ENCODE measurements at places on chromosomes 6 and 20.

- no peak for DNase-seq
Observed at GRCh38 chr20:39911497-39911896, 777.5 kb downstream of the MAFB start.

- no peak for DNase-seq
Observed at GRCh38 chr6:14037402-14038277, 79.9 kb upstream of the CD83 start.

GRCh38 chr6:137323860-137324259, 104.7 kb upstream of the IFNGR1 start:
- DNase-seq, result no peak

DNA sequence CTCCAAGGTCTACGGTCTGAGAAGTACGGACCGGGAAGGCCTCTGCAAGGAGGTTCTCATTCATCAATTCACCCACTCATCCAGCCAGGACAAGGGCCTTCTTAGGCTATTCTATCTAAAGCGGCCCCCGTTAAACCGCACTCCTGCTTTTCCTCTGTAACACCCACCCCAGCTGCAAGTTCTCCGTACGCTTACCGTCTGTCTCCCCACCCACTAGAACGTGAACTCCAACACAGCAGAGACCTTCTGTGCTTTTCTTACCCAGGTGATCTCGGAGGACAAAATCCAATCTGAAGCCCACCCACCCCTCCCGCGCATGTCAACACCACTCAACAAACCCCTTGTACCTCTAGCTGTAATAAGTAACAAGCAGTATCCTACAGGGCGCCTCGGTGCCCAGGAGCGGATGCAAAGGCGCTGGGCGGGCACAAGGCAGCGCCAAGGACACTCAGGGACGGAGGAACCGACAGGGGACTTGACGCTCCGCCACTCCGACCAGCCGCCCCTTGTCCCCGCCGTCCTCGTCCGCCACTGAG, 351 bp downstream of the AURKA start:
- no peak for DNase-seq

DNA sequence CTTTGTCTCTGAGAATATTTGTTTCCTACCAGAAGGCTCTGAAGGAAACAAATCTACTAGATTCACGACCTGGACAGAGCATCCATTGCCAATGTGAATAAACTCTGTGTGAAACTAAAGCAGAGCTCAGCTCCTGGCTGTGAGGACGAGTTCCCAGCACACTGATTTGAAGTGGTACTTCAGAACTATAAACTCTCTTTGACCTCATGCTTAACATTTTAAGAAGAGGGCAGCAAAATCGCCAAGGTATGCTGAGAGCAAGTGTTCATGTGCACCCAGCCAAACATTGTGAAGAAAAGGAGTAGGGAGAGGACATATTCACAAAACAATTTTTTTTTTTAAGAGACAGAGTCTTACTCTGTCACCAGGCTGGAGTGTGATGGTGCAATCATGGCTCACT, 33.7 kb upstream of the ZNF133 start:
- DNase-seq, result no peak

DNA sequence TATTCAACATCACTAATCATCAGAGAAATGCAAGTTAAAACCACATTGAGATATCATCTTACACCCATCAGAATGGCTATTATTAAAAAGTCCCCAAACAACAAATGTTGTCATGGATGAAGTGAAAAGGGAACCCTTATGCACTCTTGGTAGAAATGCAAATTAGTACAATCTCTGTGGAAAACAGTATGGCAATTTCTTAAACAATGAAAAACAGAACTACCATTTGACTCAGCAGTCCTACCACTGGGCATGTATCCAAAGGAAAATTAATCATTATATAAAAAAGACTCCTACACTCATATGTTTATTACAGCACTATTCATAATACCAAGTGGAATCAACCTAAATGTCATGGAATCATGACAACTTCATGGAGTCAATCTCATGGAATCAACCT, 611.3 kb upstream of the GJE1 start:
- no peak for DNase-seq

DNA sequence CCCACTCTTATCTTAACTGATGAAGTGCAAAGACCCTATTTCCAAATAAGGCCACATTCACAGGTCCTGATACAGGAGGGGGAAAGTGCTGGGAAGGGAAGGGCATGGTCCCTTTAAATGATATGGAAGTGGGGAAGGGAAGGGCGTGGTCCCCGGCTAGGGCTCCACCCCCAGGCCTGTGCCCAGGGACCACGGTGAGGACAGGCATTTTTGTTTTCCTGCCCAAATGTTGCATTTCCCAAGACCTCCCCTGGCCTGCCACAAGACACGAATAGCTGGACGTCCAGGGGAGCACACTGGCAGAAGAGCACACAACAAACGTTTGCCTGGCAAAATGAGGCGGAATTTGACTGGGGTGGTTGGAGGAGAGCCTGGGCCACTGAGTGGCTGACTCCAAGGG, 16.1 kb upstream of the HFE start:
- no peak for DNase-seq

- no peak for DNase-seq
Observed at GRCh38 chr6:148247386-148248063, 95.1 kb upstream of the SASH1 start.

DNA sequence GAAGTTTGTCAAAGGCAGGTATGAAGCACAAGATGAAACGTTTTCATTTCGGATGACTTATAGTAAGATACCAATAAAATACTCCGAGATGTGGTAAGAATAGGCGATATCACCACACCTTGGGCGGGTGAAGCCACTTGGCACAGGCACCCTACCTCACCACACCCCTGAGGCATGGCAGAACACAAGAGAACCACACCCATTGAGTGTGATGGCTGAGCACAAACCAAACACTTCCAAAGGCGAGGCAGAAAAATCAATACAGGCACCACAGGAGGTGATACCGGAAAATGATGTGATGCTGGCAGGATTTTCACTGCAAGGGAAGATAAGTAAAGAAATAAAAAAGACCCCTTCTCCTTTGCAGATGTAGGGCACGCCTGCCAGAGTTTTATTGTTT, 332.9 kb upstream of the PRDM1 start:
- DNase-seq, result no peak

GRCh38 chr6:7939184-7939863, 28.7 kb upstream of the TXNDC5 start:
- DNase-seq, result no peak

DNA sequence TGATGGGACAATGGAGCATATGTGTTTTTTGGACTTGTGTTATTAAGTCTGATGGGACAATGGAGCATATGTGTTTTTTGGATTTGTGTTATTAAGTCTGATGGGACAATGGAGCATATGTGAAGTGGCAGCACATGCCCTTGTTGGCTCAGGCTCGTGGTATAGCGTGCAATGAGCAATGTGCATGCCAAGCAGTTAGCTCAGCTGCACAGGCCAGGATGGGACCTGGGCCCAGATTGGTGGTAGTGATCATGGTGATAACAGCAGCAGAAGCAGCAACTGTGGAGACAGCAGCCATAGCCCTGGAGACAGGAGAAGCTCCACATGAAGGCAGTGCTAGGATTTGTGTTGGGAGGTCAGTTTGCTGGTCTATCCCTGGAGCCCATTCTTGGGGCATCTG, 61.1 kb downstream of the IL20RA start:
- no peak for DNase-seq

GRCh38 chr6:132819405-132820161, 5.2 kb downstream of the RPS12 start:
- DNase-seq, result no peak

GRCh38 chr6:98118397-98119045, 715.9 kb upstream of the POU3F2 start:
- no peak for DNase-seq

DNA sequence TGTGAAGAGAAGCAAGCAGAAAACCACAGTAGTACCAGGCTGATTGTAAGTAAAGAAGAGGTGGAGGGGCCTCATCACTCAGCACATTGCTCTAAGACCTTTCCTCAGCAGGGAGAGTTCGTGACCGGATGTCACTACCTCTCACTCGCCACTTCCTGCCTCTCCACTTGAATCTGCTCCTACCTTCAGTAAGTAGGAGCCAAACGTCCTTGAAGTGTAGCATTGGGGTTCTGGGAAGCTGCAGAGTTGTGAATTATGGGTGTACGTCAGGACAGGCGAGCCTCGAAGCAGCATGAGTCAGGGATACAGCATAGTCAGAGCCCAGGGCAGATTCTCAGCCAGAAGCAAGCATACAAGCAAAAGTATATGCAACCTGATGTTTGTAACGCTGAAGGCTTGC, 224.9 kb downstream of the PHACTR1 start:
- no peak for DNase-seq

GRCh38 chr6:134376785-134377184, 58.9 kb upstream of the SGK1 start:
- DNase-seq, result no peak

DNA sequence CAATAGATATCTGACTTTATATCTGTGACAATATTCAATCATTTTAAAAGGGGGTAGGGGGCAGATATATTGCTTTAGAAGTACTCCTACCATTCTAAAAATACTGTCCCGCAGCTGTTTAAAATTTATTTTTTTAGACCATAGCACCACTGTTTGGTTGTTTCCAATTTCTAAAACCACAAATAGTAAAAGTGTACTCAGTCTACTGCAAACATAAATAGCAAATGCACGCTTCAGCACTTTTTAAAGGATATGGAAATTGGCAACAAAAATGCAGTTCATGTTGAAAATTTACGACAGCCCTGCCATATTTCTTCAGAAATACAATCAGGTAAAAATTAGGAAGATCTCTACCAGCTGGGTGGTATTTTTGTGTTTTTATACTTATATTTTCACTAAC, 132.0 kb upstream of the RUNX2 start:
- no peak for DNase-seq

- DNase-seq, result no peak
Observed at GRCh38 chr20:37533154-37533715, 5.6 kb upstream of the BLCAP start.

GRCh38 chr6:150087336-150087735, 18.4 kb upstream of the ULBP3 start:
- no peak for DNase-seq

- DNase-seq, result no peak
Observed at GRCh38 chr6:159899994-159900745, 9.4 kb downstream of the MAS1 start.

DNA sequence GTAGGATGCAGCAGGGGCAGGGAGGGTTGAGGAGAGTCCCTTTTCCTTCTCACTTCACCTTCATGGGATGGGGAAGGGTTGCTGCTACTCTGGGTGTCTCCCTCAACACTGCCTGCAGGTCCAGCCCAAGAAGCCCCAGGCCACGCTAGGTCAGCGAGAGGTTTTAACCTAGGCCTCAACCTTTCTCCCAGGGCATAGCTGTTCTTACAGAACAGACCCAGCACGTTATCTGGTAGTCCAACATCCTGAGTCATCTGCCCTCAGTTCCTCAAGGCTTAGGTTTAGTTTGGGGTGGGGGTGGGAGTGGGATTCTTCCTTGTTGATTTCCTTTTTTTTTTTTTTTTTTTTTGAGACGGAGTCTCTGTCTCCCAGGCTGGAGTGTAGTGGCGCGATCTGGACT, 15.8 kb downstream of the LRRC73 start:
- no peak for DNase-seq

GRCh38 chr6:5425797-5426196, 164.5 kb downstream of the FARS2 start:
- no peak for DNase-seq

- DNase-seq, result no peak
Observed at GRCh38 chr20:64142590-64142989, 21.7 kb upstream of the MYT1 start.

DNA sequence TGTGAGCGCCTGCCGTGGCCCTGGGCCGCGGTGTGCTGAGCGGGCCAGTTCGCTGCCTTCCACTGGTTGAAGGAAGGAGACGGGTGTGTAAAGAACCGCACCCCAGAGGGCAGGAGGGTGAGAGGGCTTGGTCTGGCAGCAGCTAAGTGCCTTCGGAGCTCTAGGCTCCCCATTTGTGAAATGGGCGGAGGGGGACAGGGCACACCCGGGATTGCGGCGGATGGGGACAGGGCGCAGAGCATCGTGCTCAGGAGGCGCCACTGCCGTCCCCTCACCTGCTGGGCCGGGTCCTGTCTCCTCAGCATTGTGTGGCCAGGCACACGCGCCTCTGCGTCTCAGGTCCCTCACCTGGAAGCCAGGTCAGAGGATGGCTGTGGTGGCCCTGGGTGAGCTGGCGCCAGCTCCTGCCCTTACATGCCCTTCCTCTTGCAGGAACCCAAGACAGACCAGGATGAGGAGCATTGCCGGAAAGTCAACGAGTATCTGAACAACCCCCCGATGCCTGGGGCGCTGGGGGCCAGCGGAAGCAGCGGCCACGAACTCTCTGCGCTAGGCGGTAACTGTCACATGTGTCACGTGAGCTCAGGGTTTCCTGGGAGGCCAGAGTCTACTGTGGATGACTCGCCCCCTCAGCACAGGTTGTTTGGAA, 3.1 kb downstream of the ADRM1 start:
- DNase-seq, result no peak

GRCh38 chr6:153872946-153873345, 166.1 kb upstream of the OPRM1 start:
- DNase-seq, result no peak

GRCh38 chr20:14142171-14142570, 146.9 kb downstream of the MACROD2 start:
- peak; percentile 74 for DNase-seq

- DNase-seq, result no peak
Observed at GRCh38 chr20:47781632-47782031, 3.6 kb downstream of the SULF2 start.

GRCh38 chr6:155374681-155375080, 60.4 kb upstream of the TFB1M start:
- DNase-seq, result no peak

DNA sequence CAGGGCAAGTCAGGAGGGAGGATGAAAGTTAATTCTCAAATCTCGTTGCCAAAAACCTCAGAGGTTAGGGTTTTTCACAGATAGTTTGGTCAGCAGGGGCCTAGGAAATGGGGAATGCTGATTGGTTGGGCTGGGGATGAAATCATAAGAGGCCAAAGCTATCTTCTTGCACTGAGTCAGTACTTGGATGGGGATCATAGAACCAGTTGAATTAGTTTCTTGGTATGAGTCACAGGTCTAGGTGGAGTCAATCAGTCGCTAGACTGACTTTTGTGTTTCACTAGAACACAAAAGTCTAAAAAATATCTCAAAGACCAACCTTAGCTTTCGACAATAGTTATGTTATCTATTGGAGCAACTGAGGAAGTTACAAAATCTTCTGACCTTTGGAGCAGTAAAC, 368.5 kb downstream of the TBC1D32 start:
- DNase-seq, result no peak

- DNase-seq, result no peak
Observed at GRCh38 chr6:11232770-11233626, 530 bp upstream of the NEDD9 start.

- no peak for DNase-seq
Observed at GRCh38 chr6:89505847-89506246, 72.9 kb downstream of the ANKRD6 start.

DNA sequence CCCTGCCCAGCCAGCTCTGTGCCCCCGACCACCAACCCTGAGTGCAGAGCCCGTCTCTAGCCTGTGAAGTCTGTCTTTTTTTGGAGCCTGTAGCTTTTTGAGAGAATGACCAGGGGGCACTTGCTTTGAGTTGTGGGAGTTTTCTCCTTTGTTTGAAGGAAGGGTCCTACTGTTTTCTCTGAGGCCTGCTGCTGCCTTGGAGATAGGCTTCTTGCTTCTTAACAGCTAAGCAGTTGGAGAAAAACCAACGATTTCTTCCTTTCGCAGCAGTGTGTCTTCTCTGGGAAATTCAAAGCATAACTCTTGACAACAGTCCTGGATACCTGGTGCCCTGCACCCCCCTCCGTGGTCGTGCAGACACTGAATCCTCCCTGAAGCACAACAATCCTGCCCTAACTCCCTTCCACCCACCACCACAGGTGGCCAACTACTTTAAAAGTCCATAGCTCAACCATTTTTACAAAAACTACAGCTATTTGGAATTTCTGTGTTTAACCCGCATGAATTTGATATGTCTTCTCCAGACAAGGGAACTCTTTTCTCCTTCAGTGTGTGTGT, 61.0 kb downstream of the FAM50B start:
- no peak for DNase-seq

Data from iPS DF 19.7 (cell line).